Right ventricle myocardium superior (tissue), 1 donor: ENCODE measurements at places on chromosomes 2 and 18.

DNA sequence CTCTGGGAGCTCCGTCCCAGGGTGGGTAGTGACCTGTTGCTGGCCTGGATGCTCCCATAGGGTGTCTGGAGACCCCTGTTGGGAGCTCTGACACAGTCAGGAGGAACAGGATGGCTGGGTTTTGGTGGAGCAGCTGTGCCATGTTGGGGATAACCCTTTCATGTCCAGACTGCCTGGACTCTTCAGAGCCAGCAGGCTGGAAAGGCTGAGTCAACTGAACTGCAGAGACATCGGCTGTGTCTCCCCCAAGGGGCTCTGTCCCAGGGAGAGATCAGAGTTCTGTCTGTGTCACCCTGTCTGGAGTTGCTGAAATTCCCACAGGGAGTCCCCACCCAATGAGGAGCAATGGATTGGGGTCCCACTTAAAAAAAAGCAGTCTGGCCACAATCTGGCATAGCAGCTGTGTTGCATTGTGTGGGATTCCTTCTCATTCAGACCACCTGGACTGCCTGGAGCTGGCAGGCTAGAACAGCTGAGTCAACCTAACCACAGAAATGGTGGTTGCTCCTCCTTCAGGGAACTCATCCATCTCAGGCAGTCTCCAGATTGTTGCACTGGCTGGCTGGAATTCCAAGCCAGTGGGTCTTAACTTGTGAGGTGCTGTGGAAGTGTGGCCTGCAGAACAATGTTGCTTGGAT lies 37.2 kb downstream of the AGPS start:
- DNase-seq, result no peak

DNA sequence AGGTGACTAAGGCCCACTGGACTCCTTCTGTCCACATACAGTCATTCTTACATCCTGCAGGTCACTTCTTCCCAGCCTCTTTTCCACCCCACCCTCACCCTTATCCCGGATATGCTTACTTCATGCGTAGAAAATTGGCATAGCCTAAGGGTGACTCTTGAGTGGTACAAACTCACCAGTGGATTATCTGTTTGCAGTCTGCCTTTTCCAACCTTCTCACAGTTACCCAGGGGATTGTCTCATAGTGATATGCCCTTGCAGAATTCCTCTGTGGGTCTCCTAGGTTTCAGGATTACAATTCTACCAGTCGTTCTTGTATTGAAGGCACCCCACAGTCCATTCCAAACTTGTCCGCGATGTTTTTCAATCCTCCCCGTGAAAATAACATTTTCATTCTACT lies 752.9 kb upstream of the HS6ST1 start:
- DNase-seq, result no peak

DNA sequence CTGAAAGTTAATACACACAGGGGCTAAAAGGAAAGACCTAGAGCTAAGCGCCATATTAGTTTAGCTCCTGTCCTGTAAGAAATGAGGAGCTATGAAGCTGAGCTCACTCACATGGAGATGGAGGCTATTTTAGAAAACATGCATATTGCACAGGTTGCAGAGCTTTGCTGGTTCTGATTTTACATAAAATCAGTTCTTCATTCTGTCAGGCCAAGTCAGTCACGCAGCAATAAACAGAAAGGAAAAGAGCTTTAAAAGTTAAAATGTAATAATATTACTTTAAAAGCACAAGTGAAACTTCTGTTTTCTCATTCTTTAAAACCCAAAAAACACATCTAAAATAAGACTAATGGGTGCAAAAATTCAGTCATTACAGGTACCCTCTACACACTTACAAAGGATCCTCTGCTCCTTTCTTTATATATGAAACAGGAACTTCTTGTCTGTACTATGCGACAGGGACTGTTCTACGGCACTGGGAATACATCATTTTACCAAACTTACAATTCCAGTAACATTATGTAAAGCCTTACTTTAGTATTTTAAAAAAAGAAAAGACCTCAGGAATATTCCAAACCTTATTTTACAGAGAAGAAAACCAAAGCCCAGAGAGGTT lies 113.8 kb downstream of the THADA start:
- DNase-seq, result no peak

DNA sequence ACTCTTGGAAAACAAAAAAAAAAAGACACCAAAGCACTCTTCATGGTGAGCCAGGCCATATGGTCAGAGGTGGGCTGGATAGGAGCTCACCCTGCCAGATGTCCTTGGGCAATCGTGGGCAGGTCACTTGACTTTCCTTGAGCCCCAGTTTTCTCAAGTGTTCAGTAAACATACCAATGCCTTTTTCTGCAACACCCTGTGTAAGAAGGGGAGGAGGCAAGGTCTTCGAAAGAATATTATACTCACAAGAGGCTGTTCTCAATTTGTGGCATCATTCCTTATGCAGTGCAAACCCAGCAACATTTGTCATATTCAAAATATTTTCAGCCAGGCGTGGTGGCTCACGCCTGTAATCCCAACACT lies 22.9 kb upstream of the TMEM87B start:
- no peak for DNase-seq

GRCh38 chr2:227374158-227374557 lies 4.9 kb downstream of the TM4SF20 start:
- DNase-seq, result no peak

DNA sequence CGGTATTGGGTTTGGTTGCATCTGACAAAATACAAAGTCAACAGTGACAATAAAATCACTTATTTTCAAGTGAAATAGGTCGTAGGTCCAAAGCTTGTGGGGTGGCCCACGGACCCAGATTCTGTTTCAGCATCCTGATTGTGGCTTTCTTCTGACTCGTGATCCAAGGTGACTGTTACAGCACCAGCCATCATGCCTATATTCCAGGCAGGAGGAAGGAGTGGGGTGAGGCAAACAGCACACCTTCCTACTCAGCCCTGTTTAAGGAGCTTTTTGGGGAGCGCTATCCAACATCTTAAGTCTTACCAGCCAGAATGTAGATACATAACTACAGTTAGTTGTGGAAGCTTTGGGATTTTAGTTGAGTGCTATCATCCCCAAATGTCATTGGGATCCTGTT lies 8.7 kb upstream of the SNORC start:
- no peak for DNase-seq

- no peak for DNase-seq
Measured at GRCh38 chr2:236545248-236545658, 24.4 kb upstream of the ACKR3 start.

DNA sequence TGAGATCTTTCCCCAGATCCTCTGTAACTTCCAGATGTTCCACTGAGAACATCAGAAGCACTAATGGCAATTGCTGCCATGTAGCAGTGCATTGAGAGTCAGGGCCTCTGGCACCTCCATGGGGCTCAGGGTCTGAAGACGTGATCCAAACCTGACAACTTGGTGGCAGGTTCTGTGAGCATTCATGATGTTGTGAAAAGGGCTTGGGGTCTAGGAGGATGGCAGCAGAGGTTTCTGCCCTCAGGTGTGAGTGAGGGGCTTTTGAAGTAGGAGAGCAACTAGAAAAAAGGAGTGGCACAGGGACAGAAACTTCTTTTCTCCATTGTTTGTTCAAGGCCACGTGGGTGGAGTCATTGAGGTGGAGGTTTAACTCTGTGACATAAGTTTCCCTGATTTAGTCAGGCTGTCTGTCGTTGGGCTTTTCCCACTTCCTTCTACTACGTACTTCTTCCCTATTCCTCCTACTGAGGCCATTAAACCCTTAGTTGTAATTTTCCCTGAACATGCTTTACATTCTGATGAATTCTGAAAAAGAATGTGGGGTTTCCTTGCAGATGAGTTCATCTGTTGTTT lies 13.1 kb downstream of the CFLAR start:
- no peak for DNase-seq

GRCh38 chr2:69381337-69381737 lies 5.7 kb downstream of the GFPT1 start:
- no peak for DNase-seq

DNA sequence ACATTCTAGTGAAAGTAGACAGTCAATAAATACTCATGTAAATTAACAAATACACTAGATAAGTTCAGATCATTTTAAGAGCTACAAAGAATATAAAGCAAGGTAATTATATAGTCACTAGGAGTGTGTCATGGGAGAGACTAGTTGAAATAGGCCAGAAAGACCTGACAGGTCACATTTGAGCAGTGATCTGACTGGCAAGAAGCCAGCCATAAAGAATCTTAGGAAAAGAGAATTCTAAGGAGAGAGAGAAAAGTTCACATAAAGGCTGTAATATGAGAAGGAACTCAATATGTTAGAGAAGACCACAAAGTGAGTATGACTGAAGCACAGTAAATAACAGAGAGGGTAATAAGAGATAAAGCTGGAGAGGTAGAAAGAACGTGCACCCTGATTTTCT lies 31.2 kb downstream of the VSNL1 start:
- no peak for DNase-seq

GRCh38 chr2:113228991-113229716 lies 49.6 kb downstream of the PAX8 start:
- DNase-seq, result no peak

DNA sequence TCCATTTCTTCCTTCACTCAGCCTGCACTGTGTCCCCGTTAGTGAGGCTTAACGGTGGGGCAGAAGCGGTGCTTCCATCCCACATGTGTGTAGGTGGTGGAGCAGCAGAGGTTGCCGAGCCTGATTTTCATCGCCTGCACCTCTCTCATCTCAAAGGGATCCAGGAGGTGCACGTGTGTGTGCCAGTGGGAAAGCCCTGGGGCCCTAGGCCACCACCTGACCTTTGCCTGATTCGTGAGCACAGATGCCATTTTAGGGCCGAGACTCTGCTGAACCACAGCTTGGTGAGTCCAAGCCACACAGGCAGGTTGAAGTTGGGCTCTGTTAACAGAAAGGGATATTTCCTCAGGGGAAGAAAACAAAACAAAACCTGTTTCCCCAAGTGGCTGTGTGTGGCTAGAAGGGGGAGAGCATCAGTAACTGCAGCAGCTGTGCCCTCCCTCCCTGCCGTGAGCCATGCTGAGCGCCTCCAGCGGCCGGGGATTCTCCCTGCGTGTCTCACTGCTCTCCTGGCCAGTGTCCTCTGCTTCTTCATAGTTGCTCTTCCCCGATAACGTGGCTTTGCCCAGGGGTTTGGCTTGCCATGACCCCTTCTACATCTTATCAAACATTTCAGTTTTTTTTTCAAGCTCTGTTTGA lies 81.5 kb downstream of the MAPRE2 start:
- DNase-seq, result no peak

- no peak for DNase-seq
Measured at GRCh38 chr2:182049372-182050148, 63.9 kb downstream of the PPP1R1C start.

- no peak for DNase-seq
Measured at GRCh38 chr2:170156592-170156991, 21.4 kb upstream of the MYO3B start.

DNA sequence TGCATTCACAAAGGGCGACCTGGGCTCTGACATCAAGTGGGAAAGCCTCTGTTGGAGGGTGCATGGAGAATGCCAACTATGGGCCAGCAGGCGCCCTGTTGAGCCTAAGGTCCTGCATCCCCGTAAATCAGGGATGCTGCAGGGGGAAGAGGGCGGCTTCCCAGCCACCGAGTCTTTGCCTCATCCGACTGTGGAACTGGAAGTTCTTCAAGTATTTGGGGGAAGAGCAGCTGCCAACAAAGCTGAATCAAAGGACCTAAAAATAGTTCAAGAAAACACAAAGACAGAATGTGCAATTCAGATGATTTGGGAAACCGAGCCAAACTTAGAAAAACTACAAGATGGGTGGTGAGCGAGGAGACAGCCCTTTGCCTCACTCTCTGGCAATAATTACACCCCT lies 281.1 kb upstream of the MGAT5 start:
- no peak for DNase-seq

GRCh38 chr2:27569398-27569797 lies 13.4 kb upstream of the ZNF512 start:
- DNase-seq, result no peak

- no peak for DNase-seq
Measured at GRCh38 chr2:27013738-27014137, 19.0 kb upstream of the TMEM214 start.

- no peak for DNase-seq
Measured at GRCh38 chr2:190653231-190653630, 4.3 kb downstream of the NAB1 start.

DNA sequence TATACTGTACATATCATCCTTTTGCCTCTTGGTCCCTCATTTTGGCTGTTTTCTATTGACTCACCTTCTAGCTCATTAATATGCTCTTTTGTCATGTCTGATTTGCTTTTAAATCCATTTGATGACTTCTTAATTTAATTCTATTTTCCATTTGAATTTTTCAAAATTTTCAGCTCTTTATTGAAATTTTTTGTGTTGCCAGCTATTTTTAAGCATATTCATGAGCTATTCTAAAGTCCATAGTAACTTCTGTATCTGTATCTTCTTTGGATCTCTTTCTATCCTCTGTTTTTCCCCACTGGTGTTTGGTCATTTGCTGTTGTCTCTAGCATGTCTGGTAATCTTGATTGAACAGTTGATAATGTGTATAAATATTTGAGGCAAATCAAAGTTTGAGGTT lies 227.8 kb downstream of the NDUFA10 start:
- DNase-seq, result no peak

DNA sequence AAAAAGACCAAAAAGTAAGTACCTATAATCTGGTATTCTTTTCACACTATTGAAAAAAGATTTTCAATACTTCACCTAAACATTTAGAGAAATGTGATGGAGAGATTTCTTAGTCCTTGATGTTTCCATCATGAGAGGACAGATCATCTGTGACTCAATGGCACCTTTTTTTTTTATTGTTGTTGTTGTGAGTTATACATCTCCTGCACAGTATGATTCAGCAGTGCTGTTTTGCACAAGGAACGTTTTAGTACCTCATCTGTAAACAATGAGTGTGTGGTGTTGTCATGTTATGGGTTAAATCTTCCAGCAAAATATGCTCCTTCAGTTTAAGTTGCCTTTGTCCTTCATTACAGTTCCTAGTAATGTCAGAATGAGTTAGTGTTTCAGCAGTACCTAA lies 2.2 kb downstream of the KIAA1328 start:
- DNase-seq, result no peak

DNA sequence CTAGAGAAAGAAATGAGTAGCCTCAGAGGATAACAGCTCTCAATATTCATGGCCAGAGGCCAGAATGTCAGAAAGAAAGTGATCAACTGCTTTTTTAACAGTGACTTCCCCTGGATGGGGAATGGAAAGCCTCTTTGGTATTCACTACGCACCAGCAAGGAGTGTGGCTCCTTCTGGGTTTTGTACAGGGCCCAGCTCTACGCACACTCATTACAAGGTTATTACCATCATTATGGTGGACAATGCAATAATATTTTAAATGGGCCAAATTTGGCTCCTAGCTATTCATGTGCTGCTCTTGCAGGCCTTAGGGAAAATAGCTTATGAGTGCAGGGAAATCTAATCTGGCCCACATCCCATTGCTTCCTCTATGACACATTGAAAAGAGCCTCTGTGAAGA lies 1149.5 kb upstream of the FANCL start:
- no peak for DNase-seq

- DNase-seq, result no peak
Measured at GRCh38 chr2:39213015-39213414, 30.8 kb downstream of the CDKL4 start.
